ENCODE measurements at places on chromosomes 7 and 10.

DNA sequence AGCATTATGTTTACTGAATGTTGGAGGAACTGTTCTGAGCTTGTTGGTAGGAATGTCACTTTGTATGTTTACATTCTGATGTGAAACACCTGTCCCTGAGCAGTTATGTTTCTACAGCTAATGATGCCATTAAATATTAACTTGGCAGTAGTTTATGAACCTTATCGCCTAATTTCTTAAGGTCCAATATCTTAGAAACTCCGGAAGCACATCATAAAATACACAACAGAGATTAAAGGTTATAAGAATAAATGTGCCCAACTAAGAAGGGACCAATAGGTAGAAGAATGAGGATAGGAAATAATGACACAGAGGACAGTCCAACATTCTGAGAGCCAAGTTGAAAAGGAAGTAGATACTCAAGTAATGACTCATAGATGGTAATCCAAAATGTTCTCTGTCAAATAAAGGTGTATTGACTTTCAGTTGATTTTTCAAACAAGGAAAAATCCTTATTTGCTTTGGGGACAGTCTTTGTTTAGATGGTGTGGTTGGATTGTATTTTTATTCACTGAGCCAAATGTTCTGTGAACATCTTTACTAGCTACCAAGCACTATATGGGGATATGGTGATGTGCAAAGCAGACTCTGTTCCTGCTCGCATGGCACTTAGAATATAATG is 31.9 kb downstream of the LCOR start:
- peak; percentile 53 for DNase-seq

DNA sequence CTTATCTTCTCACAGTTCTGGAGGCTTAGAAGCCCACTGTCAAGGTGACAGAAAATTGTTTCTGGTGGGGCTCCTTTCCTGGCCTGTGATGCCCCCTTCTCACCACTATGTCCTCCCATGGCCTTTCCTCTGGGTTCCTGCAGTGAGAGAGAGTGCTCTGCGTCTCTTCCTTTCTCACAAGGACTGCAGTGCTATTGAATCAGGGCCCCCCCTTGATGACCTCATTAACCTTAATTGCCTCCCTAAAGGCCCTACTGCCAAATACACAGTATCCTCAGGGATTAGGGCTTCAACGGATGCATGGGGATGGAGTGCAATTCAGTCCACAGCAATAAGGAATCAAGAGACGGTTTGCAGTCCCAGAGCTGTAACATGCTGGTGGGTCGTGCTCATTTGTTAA is 82.0 kb upstream of the GRB10 start:
- DNase-seq, result no peak

- no peak for DNase-seq
Measured at GRCh38 chr10:66927971-66928770, 2.3 kb downstream of the LRRTM3 start.

GRCh38 chr10:6929148-6929830 is 349.2 kb upstream of the PRKCQ start:
- no peak for DNase-seq

DNA sequence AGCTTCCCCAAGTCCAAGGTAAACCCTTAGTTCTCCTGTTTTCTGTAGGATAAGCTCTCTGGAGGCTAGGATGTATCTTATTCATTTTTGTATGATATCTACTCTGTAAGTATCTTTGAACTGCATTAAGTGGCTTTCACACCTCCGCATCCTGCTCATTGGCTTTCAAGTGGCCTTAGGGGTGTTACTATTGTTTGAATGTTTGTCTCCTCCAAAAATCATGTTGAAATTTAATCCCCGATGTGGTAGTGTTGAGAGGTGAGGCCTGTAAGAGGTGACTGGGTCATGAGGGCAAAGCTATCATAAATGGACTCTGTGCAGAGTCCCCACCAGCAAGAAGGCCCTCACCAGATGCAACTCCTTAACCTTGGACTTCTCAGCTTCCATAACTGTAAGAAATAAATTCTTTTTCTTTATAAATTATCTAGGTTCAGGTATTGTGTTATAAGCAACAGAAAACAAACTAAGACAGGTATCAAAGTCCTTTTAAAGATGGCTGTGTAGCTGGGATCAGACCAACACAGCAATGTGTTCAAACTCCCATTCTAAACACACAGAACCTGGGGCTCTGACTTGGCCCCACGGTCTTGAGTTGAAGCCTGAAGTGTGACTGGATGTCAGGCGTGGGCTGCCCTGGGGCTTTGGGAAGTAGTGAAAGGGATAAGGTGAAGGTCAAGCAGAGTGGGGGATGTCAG is 25.9 kb downstream of the TBXAS1 start:
- DNase-seq, result no peak

GRCh38 chr7:103446049-103446520 is at the start of gene SLC26A5:
SLC26A5 (minus strand) TSS chr7:103446207; CDS start chr7:103421514, 24,693 bp downstream.
- DNase-seq, result peak; percentile 29

GRCh38 chr7:23014681-23015080 is 751 bp upstream of the HYCC1 start:
- DNase-seq, result no peak

- DNase-seq, result no peak
Measured at GRCh38 chr10:93680412-93681047, 21.9 kb downstream of the FRA10AC1 start.

GRCh38 chr7:25289518-25289917 is 61.2 kb upstream of the NPVF start:
- no peak for DNase-seq

GRCh38 chr10:31687663-31688482 is 240.8 kb downstream of the ARHGAP12 start:
- no peak for DNase-seq

DNA sequence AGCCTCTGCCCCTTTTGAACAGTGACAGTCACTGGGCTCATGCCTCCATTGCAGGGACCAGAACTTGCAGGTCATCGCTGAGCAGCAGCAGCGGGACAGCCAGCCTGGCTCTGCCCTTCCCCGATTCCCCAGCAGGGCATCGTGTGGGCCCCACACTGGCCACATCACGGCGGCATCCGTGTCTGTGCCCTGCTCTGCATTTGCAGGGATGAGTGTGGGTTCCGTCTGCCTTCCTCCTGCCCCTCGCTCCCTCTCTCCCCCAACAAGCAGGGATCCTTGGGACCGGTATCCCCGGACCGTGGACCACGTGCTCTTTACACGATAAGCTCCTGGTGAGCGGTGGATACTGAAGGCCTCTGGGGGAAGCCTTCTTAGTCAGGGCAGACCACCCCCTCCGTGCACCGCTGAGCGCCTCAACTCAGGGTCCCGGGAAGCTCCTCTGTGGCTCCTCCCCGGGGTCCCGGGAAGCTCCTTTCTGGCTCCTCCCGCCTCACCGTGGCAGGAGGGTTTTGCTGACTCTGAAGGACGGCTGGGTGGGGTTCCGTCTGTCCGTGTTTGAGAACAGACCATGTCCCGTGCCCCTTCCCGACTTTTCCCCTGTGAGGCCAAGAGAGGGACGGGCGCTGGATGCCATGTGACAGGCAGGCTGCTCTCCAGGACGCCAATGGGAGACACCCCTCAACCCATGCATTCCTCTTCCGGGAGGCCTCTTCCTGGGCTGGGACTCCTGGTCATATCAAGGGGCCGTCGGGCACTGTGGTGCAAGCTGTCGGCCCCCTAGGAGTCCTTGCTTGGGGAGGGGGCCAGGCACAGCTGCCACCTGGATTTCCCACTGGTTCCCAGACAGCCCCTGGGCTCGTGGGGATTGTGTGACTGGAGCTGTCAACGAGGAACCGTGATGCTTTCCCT is 23.5 kb upstream of the NKX6-2 start:
- DNase-seq, result no peak

GRCh38 chr10:133163889-133164815 is 4.1 kb downstream of the KNDC1 start:
- no peak for DNase-seq

DNA sequence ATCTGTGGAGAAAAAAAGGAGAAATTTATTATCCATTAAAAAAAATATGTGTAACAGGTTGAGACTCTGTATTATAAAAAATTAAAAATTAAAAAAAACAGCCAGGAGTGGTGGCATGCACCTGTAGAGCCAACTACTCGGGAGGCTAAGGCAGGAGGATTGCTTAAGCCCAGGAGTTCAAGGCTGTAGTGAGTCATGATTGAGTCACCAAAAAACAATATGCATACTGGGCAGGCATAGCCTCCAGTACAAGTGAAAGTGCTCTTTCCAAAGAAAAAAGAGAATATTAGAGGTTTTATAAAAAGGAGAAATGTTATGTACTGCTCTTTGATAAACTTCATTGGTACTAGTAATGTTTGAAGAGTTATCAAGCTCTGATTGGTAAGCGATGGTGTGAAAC is 647.1 kb upstream of the ZWINT start:
- DNase-seq, result no peak

- no peak for DNase-seq
Measured at GRCh38 chr7:90408142-90408541, 4.9 kb downstream of the CLDN12 start.

DNA sequence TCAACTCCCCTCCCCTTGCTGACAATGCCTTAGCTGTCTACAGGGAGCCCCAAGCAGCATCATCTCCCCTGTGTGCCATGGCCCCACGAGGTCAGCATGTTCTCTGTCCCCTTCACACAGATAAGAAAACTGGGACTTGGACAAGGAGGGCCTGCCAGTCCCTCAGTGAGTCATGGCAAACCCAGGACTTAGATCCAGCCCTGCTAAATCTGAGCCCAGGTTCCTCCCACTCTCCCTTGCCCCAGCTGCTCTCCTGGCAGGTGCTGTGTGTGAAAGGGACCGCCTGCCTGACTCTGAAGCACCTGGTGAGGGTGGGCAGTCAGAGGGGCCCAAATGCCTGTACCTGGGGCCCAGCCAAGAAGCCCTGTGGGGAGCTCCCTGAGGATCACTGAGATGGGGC is 7.4 kb downstream of the CRHR2 start:
- no peak for DNase-seq

GRCh38 chr10:69270990-69271389 is 7.3 kb upstream of the HK1 start:
- DNase-seq, result no peak

DNA sequence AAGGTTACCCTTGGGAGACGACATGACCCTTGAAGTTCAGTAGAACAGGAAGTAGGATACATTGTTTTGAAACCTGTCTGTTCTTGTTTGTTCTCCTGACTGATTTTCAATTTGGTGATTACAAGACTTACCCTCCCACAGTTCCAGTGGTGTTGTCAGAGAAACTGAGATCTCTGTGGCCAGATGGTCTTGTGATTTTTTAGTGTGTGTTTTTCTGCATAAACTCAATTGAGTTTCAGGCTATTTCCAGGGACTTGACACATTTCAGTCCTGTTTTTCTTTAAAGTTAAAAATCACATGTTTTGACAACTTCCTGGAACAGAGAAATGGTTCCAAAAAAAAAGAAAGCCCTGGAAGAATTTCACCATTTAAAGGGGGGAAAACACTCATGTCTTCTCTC is 22.3 kb downstream of the PIK3CG start:
- peak; percentile 39 for DNase-seq

DNA sequence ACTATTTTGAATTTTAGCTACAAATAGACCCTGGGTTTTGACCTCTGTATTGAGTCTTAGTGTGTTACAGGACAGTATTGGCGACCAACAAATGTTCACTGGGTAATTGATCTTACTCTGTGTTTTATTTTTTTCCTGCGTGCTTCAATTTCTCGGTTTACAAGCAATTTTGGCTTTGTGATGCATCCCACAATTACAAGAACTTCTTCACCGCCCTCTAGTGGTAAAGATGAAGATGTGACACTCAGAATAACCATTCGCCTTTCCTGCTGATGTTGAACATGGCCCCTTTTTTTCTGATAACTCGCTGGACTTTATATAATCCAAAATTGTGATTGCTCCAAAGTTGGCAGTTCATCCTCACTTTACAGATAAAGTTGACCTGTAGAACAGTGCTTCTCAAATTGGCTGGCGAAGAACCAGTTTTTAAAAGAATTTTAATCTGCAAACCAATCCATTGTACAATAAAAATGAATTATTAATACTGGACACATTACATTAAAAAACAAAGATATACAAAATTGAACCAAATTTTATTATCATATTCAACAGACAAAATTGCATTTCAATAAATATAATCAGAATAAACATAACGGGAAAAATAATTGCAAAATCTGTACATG is 20.2 kb upstream of the SMC3 start:
- peak; percentile 72 for DNase-seq

- DNase-seq, result no peak
Measured at GRCh38 chr10:72883861-72884260, 9.7 kb upstream of the OIT3 start.

GRCh38 chr7:148304456-148304855 is 286.1 kb upstream of the C7orf33 start:
- DNase-seq, result no peak

- no peak for DNase-seq
Measured at GRCh38 chr7:26428571-26428970, 136.9 kb downstream of the SNX10 start.

- no peak for DNase-seq
Measured at GRCh38 chr10:6024334-6024682, 37.9 kb downstream of the IL2RA start.

- peak; percentile 52 for DNase-seq
Measured at GRCh38 chr7:7920481-7920880, 48.1 kb upstream of the GLCCI1 start.

- no peak for DNase-seq
Measured at GRCh38 chr7:136259074-136259473, 281.9 kb upstream of the MTPN start.

DNA sequence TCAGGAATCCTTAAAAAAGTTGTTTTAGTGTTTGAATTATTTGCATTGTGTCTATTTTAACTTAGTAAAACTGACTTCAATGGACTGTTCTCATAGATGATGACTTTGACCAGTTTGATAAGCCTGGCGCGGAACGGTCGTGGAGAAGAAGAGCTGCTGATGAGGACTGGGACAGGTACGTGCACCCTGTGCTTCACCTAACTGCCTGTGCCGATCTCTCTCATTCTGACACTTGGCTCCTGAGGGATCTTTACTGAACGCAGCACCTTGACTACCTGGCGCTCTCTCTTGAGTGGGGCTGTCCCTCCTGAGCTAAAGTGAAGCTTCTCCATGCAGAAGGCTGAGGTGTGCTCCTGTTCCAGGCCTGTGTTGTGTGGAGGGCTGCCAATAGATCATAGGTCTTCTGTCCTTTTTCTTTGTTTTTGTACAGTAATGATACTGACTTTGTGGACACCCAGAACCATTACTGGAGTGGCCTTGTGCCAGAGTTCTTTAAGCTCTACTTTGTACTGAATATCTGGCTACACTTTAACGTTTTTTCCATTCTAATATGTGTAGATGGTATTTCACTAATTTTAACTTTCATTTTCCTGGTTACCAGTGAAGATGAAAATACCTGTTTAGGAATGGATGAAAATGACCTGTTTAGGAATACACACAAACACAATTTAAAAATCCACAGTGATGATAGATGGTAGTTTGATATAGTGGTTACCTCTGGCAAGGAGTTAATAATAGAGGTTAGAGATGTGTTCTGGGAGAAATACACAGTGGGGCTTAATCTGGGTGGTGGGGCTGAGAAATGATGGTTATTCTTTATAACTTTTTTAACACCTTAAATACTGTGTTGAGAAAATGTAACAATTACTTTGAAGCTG is 20.9 kb downstream of the RBM33 start:
- DNase-seq, result no peak

GRCh38 chr10:90592638-90593302 is 265.1 kb downstream of the HTR7 start:
- DNase-seq, result peak; percentile 17

DNA sequence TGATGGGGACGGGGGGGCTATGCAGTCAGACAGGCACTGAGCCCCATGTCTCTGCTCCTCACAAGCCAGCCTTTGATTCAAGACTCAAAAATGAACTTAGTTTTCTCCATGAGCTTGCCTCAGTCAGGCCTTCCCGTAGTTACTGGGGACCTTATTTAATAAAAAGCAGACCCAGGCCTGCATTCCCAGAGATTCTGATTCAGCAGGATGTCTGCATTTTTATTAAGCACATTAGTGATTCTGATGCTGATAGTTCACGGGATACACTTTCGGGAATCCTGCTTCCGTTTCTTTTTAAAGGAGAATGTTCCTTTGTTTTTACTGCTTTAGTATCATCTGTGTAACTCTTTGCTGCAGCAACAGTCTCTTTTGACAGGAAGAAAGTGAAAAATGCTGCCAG is 28.3 kb upstream of the PLPP4 start:
- no peak for DNase-seq
